Activated T-cell treated with anti-CD3 and anti-CD28 coated beads, Interleukin-2, amount 50 U/mL, for 24 hours (primary cell): ENCODE measurements at places on chromosomes 11 and 22.

GRCh38 chr11:10584071-10584501, 15.6 kb upstream of the LYVE1 start:
- DNase-seq: no peak

- no peak for DNase-seq
Observed at GRCh38 chr11:2796091-2796490, 89.5 kb downstream of the CDKN1C start.

- DNase-seq: no peak
Observed at GRCh38 chr22:41367680-41368542, 13.8 kb upstream of the TEF start.

DNA sequence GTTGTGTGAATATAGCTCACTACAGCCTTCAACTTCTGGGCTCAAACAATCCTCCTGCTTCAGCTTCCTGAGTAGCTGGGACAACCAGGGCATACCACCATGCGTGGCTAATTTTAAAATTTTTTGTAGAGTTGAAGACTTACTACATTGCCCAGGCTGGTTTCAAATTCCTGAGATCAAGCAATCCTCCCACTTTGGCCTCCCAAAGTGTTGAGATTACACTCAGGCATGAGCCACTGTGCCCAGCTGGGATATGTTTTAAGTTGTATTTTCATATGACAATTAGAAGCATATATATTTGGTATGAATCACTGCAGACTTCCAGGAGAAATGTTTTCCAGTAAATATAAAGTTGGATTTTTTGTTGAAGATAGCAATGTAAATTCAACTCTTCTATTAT, 15.4 kb downstream of the DDX10 start:
- no peak for DNase-seq
